ENCODE measurements at places on chromosomes 2 and 18.
A peak's percentile ranks its signal among the peaks of the same experiment; 100 is the strongest.

- no peak for DNase-seq
Observed at GRCh38 chr18:30487962-30488361, 554.6 kb downstream of the DSC3 start.

DNA sequence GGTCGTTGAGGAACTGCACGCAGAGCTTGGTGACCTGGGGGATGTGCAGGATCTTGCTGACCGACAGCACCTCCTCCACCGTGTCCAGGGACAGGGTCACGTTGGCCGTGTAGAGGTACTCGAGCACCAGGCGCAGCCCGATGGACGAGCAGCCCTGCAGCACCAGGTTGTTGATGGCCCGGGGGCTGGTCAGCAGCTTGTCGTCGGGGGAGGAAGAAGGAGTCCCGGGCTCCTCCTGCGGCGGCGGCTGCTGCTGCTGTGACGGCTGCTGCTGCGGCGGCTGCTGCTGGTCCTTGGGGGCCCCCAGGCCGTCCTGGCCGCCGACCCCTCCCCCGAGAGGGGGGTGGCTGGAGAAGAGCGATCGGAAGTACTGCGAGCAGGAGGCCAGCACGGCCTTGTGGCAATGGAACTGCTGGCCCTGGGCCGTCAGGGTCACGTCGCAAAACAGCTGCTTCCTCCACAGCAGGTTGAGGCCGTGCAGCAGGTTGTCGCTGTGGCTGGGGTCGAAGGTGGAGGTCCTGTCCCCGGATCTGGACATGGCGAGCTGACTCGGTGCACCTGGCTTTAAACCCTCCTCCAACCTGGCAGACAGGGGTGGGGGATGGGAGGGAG, 2.7 kb downstream of the KLHL14 start:
- no peak for DNase-seq

- no peak for DNase-seq
Observed at GRCh38 chr2:216807857-216808272, 52.0 kb downstream of the TNP1 start.

GRCh38 chr2:145012214-145012670, 492.3 kb upstream of the ZEB2 start:
- no peak for DNase-seq

DNA sequence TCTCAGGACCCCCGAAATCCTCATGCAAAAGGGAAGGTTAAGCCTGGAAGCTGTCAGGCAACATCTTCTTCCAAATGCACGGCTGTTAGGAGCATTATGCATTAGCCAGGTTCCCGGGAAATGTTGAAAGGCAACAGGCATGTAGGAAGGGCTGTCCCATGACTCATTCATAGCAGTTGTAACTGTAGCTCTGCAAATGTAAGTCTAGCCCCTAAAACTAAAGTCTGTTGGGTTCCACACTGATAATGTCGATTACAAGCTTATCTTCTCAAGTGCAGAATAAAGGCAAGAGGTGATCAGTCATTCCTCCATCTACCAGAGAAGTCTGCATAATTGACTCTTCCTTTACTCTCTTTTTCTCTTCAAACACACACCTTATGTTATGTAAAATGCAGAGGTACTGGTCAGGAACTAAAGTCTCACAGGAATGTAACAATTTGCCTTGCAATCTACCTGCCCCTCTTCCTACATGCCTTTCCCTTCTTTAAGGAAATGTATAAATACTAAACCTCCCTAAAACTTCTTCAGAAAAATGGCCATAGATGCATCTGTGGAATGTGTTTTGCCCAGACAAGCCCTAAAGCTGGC, 99.8 kb downstream of the AKAIN1 start:
- DNase-seq, result no peak

DNA sequence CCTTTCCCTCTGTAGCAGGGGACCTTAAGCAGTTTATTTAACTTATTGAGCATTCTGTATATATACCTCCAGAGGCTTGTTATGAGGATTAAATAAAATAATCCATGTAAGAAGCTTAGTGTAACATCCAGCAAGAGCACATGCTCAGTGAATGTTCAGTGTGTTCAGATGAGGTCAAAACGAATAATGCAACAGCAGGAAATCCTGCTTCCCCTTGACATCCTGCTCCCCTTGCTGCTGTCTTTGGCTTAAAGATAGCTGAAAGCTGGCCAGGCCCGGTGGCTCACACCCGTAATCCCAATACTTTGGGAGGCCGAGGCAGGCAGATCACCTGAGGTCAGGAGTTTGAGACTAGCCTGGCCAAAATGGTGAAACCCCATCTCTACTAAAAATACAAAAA, 68.7 kb downstream of the COL4A4 start:
- no peak for DNase-seq

DNA sequence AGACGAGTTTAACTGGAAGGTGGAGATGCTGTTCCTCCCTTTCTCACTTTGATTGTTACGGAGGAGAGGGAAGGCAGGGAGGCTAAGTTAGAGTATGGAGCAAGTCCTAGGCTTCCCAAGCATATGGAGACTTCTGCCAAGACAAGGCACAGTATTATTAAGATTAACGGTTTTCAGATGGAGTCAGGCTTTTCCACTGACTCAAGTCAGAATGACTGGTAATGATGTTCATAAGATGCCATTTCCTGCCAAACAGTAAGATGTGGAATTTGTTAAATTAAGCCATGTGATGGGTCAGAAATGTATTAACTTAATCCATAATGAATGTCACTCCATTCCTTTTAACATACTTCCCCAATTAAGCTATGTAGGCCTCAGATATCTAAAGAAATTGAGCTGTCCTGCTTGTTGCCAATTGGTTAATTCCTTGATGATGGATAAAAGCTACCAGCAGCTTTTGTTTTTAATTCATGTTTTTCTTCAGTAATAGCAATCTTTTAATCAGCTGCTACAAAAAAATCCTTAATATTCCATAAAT, 383.7 kb downstream of the ZNF521 start:
- DNase-seq, result no peak

DNA sequence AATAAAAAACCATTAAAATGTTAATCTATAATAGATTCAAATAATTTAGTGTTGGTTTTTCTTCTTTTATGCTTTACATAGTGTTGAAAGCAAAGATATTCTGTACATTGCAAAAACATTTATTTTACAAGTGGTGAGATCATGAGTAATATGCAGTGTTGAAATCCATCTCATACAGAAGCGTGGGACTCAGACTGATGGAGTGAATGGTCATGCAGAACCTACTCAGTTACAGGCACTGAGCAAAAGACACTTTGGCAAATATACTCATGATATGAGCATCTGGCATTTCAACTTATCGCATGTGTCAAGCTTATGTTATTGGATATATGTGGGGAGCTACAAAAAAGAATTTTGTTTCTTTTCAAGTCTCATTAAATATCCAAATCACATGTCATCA, 620.2 kb upstream of the NETO1 start:
- DNase-seq, result no peak

GRCh38 chr18:34315591-34316352, 91.1 kb upstream of the NOL4 start:
- DNase-seq, result no peak

DNA sequence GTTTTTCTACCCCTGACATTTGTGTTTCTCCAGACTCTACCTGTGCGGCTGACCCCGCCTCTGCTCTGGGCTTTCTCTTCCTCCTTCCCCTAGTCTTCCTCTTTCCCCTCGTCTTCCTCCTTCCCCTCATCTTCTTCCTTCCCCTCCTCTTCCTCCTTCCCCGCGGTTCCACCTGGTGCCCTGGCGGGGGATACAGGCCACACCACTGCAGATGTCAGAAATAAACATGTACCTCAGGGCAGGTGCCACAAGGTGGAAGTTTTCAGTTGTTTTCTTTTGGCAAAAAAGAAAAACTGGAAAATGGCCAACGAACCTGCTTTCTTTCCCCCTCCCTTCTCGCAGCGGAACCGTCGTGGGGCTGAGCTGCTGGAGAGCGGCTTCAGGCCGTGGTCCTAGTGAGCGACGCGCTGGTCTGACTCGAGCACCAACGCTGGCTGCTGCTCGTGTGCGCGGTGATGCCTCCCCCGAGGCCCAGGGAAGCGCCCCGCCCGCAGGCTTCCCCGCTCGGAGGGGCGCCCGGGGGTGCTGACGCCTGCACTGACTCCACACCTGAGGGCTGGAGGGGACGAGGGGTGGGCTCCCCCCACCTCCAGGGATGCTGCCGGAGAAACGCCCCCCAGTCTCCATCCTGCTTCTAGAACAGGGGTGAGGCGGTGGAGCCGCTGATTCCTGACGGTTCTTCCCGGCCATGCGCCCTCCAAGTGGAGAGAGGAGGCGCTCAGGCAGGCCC, 83.7 kb upstream of the ZNF516 start:
- DNase-seq, result no peak

GRCh38 chr18:26628017-26628416, 79.7 kb upstream of the KCTD1 start:
- DNase-seq, result no peak

GRCh38 chr18:2102022-2102421, 469.3 kb downstream of the METTL4 start:
- no peak for DNase-seq

DNA sequence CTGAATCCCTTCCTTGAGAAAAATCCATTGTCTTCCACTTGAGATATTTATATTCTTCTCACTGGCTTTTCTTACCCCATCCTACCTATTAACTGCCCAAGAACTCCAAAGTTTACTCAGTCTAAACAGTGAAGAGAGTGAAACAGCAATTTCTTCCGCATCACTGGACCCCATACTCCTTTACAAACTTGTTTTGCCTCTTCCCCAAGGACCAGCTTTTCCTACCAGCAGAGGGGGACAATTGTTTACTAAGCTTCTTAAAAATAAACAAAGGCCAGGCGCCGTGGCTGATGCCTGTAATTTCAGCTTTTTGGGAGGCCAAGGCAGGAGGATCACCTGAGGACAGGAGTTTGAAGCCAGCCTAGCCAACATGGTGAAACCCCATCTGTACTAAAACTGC, 52.0 kb downstream of the LRATD1 start:
- no peak for DNase-seq

DNA sequence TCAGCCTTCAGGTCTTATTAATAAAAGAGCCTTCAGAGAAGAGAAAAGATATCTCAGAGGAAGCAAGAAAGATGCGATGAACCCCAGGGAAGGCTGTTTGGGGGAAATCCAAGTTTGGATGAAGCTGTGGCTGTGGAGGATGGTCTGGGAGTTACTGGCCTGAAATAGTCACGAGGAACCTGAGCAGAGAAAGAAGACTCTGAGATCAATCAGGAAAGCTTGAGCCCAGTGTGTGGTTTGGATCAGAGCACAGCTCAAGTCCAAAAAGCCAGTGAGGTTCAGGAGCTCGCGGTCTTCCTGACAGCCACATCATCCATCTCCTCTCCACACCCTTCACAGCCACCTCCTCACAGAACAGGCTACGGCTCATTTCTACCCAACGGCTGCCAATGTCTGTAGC, 87.4 kb upstream of the SERPINE2 start:
- DNase-seq, result no peak

GRCh38 chr2:230781130-230781797, 68.6 kb downstream of the CAB39 start:
- DNase-seq, result peak; percentile 37

DNA sequence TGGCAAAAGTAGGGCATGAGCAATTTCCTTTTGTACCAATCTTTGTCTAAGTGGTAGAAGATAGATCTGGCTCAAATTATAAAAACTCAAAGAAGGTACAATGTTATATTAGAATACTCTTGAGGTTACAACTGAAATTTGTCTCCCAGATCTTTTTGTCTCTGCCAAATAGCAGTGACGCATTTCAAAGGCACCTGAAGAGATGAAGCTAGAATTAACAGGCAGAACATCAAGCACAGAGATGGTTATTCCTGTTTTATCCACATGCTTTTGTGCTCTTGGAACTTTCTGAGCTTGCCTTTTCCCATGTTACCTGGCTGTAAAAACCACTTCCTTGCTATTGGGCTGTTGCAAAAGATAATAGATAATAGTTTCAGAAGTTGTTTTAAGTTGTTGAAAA, 74.3 kb downstream of the GREB1L start:
- DNase-seq, result no peak

DNA sequence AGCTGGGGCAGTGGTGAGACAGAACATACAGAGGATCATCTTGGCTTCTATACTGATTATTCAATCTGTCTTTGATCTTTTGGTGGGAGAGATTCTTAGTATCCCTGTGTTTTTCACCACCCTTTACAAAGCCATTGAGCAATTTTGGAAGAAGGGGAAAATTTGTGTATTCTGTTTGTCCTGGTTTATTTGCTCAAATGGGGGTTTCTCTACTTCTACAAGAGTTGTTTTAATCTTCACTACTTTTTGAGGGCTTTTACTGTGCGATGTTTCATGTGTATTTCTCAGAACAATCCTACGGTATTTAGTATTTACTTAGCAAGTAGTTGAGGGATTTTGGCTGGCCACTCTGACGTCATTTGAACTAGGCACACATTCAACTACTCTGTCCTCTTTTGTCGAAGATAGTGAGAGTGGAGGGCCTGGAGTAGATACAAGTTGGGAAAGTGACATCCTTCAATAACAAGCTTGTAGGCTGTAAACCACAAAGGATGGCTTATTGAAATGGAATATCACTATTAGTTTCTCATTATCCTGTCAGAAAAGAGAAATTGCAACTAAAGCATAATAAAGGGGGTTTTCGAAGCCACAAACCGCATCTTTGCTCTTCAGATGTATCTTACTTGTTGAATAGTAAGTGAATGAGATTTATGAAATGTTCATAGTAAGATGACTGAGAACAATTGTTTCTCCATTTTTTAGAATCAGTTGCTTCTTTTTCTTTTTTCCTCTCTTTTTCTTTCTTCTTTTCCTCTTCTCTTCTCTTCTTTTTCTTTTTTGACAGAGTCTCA, 24.8 kb downstream of the FMNL2 start:
- DNase-seq, result no peak

DNA sequence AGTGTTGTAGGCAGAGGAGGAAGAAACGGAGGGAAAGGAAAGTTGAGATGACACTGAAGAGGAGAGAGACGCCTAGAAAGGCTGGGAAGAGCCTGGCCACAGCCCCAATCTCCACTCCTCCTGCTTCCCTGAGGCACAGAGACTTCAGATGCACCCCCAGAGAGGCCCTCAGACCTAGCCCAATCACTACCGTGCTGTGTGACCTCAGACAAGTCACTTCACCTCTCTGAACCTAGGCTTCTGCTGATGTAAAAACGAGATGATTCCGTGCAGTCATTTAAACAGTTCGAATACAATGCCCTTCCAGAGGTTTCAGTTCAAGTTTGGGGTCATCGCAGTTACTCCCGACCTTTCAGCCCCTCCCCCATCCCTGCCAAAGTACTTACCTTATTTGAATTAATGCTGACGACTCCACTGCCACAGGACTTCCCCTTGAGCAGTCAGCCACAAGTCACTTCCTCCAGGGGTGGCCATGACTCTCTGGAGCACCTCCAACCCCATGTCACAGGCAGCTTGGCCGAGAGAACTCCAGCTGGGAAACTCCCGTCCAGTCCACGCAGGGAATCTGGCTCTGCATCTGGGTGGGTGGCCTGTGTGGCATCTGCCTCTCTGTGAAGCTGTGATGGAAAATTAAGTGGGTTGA, 105.2 kb upstream of the ID2 start:
- DNase-seq, result no peak
